NCI-H187 treated with DMSO at 0.1 percent for 48 hours (cell line): ENCODE measurements at places on chromosomes 7 and 10.

DNA sequence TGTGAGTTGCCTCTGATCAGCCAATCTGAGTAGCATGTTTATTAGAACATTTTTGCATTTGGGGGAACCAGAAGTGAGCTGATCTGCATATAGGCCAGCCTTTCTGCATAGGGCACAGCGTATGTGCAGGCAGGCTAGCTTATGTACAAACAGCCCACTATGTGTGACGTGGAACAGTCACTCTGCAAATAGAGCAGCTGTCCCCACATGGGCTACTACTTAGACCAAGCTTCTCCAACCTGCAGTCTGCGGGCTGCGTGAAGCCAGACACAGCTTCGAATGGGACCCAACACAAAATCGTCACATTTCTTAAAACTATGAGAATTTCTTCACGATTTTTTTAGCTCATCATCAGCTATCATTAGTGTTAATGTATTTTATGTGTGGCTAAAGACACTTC, 134.1 kb upstream of the FAM20C start:
- no peak for DNase-seq

DNA sequence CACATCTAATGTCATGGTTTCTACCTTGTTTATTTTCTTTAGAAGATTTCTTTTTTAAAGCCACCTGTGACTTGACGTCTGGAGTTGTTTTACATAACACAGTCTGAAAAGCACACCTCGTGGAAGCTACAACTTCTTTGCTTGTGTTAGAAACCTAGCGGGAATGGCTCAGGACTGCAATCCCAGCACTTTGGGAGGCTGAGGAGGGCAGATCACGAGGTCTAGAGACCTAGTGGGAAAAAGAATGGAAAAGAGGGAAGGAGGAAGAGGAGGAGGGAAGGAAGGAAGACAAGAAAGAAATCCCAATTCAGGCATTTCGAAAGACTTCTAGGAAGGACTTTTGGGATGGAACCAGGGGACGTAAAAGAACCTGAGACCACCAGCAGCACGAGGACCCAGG, 146.3 kb upstream of the CELF2 start:
- no peak for DNase-seq

GRCh38 chr7:45998506-45998905, 77.4 kb upstream of the IGFBP3 start:
- DNase-seq = no peak

GRCh38 chr10:32295027-32295426, 51.9 kb downstream of the EPC1 start:
- DNase-seq = no peak

DNA sequence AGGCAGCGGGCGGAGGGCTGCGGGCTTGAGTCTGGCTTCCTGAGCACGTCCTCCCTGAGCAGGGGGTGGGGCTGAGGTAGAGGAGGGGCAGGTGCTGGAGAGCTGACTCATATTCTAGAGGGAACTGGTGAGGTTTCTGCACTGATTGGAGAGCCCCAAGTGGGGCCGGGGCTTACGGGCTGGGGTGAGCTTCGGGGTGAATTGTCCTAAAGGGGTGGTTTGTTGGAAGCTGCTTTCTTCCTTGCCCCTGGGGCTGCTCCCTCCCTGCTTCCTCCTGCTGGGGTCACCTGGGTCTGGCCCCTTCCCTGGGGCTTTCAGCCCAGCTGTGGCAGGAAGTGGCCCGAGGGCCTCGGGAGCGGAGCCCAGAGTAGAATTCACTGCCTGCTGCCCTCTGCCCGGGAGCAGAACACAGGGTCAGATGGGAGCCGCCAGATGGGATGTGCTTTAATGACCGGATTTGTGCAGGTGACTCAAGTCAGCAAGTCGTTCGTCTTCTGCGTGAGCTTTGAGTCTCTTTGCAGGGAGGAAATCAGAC, 48.6 kb downstream of the FAM20C start:
- DNase-seq = no peak

DNA sequence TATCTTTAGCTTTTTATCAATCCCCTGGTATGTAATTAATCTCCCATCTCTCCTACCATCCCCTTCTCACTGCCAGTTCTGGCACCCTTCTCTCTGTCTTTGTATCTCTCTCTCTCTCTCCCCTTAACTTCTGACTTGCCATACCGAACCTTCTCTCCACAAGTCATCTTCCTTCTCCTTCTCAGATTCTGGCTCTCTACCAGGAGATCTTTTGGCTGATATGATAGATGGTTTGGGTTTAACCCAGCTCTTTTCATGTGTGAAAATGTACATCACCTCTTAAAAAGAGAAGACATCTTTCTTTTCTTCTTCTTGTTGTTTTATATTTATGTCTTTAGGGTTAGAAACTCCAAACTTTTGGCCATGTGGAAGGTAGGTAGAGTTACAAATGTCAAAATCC, 196.7 kb downstream of the HGF start:
- DNase-seq = no peak

GRCh38 chr7:24602860-24603456, 29.7 kb downstream of the PALS2 start:
- DNase-seq = no peak

GRCh38 chr7:131363719-131364118, 36.0 kb downstream of the MKLN1 start:
- DNase-seq = no peak

GRCh38 chr10:118800920-118801319, 46.1 kb upstream of the CACUL1 start:
- DNase-seq = no peak

DNA sequence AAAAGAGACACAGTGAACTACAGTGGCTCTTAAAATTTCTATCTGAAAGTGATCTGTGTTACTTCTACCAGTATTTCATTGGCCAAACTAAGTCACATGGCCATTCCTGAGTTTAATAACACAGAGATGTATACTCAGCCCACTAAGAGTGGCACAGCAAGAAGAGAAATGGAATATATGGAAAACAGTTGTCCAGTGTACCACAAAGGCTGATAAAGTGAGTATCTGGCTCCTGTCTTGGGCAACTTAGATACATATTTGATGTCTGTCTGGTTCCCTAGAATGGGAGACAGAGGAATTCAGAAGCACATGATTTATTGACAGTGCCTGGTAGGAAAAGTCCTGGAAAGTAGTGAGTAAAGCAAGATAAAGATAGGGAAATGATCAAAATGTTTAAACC, 10.1 kb upstream of the PON1 start:
- no peak for DNase-seq

GRCh38 chr7:158508802-158509385, 78.7 kb downstream of the PTPRN2 start:
- DNase-seq = no peak

DNA sequence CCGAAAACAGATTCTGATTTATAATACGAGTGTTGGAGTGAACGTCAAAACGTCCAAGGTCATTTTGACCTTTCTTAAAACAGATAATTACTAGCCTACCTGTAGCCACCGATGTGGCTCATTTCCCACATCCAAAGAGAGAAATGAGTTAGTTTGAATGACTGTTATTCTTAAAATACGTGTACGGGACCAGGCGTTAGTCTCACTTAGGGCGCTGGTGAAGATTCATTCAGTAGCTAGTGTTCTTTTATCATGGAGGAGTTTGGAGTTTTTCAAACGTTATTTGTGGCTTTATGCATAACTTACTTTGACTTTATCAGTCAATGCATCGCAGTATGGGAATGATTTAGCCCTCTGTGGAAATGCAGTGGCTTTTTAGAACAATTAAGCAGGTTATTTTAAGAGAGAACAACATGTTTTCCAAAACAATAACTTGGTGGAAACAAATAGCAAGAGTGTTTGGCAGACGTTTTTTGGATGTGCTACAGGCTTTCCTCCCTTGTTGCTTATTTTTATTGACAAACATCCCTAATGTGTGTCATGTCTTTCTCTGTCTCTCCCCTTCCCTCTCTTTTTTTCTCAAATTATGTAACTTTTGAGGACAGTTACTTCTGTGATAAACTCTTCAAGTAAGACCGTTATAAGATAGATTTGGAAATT, 1.6 kb downstream of the BICC1 start:
- no peak for DNase-seq

DNA sequence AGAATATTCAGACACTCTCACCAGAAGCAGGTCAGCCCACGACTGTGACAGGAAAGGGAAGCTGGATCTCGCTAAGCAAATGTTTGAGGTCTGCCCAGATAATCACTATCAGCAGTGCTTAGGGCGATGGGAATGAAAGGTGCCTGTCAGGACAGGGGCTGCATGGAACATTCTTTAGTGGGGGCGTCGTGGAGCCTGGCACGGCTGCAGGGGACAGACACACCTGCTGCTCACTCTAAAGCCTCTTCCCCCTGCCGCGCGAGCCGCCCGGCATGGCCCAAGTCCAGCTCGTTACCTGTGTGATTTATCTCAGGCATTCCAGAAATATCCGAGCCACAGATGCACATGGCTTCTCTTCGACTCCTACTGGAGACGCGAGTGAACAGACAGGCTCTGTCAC, 235.5 kb downstream of the GLRX3 start:
- no peak for DNase-seq

GRCh38 chr7:33932221-33932620, 26.9 kb downstream of the BMPER start:
- no peak for DNase-seq
